HepG2 (cell line): ENCODE measurements at places on chromosomes 11 and 22. TPM values are rescaled to one million over a fixed set of nuclear protein-coding genes. Genes with fewer than 3 reads are reported as not detected.

DNA sequence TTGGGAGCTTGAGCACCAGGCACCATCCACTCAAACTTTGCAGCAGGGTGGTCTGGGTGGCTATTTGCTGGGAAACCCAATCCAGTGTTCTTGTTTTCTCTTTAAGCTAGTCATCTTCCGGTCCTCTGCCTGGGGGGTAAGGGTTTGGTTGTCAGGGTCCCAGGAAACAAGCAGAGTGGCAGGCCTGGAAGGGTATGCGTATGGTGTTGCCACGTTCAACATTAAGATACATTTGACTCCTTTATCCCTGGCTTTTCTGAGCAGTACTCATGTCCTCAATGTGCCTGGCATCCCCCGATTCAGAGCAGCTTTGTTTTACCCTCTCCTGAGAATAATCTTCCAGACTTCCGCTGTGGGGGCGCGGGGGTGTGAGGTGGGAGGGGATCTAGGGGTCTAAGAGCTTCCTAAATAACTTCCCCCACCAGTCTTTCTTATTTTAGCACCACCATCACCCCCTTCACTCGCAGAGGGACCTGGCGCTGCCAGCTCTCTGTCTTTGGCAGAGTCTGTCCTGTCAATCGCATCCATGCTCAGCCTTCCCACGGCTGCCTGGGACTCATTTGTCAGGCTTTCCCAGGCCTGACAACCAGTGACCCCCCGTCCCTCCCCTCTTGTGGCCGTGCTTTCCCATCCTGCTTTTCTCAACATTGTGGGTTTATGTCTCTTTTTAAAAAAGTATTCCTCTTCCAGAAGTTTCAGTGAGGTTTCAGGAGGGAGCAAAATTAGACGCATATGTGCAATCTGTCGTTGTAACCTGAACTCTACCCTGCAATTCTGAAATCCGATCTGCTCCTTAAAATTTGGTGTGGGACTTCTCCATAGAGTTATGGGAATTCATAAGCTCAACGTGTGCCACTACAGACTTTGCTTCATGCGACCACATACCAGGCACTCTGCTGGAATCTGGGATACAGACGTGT is 27.0 kb upstream of the RBFOX2 start:
- DNase-seq = no peak

The SLN gene
- total RNA-seq = not detected in 2 replicates

The ETS1 gene
- total RNA-seq = 0.18 and 0.20 TPM in 2 replicates

The OAF gene
- total RNA-seq = 37.5 and 63.7 TPM in 2 replicates

- no peak for DNase-seq
Observed at GRCh38 chr11:117380676-117381075, 53.0 kb downstream of the CEP164 start.

DNA sequence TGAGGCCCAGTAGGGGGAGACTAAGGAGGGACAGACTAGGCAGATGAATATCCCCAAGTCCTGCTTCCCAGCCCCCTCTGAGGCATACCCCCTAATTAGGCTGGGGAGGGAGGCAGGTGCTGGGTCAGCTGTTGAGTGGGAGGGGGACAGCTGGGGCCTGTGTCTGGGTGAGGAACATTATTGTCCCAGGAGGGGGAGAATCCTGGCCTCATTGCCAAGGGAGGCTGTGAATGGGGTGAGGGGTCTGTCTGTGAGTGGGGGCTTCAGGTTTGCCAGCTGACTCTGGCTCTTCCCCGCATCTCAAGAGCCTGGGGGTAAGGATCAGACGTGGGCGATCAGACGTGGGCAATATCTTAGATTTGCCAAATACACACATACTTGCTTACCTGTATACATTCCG is 2.1 kb downstream of the INPPL1 start:
- DNase-seq = no peak

GRCh38 chr11:122709039-122709760 is 53.7 kb downstream of the UBASH3B start:
- DNase-seq = no peak

GRCh38 chr11:120280600-120281051 is 40.7 kb downstream of the POU2F3 start:
- peak; percentile 51 for DNase-seq

DNA sequence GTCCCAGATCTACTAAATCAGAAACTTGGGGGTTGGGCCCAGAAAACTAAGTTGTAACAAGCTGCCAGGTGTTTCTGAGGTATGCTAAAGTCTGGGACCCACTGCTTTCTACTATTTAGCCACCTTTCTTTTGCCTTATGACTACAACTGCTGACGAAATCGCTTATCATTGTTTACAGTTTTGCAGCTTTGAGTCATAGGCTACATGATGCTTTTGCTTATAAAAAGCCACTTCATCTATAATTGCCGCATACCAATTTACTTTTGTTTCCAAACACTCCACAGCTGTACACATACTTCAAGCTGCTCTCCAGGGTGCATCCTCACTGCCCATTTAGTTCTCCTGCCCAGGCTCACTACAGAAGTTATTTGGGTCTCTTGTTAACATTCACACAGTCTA is 144.7 kb downstream of the ENTHD1 start:
- DNase-seq = no peak

GRCh38 chr11:125559888-125560287 is 9.4 kb upstream of the EI24 start:
- no peak for DNase-seq

- DNase-seq = no peak
Observed at GRCh38 chr22:42270176-42270509, 310 bp downstream of the TCF20 start.

DNA sequence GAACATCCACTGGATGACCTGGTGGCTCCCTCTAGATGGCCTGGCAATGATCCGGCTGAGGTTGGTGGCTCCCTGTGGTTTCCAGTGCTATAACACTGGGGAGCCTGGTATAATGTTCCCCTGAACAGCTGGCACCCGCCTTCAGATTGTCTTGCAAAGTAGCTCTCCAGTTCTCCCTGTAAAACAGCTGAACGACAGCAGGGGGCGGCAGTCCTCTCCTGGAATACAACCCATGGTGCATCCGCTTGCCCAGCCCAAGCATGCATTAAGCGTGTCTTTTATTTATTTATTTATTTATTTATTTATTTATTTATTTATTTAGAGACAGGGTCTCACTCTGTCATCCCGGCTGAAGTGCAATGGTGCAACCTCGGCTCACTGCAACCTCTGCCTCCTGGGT is 258.9 kb downstream of the BUD13 start:
- DNase-seq = peak; percentile 64

DNA sequence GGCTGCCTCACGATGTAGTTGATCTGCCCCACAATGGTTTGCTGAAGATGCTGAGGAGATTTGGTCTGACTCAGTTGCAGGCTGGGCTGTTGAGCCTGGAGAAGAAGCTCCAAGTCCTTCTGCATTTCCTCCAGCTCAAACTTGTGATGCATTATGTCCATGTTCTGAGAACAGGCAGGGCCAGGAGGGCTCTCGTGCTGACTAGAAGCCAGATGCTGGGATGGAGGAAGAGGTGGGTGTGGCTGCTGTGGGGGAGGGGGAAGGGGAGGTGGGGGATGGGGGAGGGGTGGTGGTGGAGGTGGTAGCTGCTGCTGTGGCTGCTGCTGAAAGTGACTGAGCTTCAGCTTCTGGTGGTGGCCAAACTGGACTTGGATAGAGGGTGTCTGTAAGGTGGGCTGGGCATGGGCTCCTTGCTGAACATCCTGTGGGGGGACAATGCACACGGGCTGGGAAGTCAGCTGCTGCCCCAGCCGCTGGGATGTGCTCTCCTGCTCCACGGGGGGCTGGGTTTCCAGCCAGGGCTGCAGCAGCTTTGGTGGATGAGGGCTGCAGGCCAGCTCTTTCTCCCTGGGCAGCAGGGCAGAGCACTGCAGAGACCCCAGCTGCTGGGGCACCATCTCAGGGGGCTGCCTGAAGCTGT is 42.1 kb downstream of the TRIM66 start:
- DNase-seq = no peak

DNA sequence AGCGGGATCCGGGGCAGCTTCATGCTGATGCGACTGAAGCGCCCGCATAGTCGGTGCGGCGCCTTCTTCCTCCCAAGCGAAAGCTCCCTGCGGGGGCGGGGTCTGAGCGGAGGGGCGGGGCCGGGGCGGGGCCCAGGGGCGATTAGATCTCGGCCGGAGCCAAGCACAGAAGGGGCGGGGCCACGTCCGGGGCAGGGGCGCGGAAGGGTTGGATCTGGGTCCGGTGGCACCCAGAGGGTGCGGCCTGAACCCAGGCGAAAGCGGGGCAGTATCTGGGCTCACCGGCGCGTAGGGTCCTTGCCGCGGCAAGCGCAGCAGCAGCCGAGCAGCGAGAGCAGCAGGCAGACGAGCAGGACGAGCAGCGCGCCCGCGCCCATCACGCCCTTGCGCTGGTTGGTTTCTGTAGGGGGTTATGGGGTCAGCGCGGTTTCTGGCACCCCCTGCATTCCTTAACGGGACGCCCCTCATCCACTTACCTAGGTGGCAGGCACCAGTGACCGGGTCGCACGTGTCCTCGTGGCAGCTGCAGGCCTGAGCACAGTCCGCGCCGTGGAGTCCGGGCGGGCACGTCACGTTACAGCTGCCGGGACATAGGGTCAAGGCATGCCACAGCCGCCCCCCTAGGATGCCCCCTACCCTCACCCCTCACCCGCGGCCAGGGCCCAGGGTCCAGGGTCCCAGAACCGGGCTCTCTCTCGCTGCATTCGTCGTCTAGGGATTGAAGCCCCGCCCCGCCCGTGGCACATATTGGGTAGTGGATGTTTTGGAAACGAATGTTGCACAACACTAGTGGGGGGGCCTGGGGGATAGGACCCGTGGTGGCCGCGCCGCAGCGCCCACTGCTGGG is 8.1 kb downstream of the SCARF2 start:
- DNase-seq = no peak

The OR4C46 gene
- not detected in 2 replicates for total RNA-seq

DNA sequence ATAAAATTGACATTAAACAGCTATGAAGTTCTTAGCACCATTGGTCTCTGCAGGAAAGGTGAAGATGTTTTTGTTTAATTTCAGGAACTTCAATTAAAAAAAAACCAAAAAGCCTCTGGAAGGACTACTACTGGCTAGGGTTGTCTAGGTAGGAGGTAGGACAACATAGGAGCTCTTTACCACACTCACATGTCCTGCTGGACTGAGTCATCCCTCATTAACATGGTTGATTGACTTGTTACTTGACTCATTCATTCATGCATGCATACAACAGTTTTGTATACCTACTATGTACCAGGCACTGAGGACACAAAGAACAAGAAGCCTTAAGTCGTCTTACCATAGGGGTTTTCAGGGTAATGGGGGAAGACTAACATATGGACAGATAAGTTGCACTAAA is 216.9 kb upstream of the ARHGAP20 start:
- DNase-seq = no peak

DNA sequence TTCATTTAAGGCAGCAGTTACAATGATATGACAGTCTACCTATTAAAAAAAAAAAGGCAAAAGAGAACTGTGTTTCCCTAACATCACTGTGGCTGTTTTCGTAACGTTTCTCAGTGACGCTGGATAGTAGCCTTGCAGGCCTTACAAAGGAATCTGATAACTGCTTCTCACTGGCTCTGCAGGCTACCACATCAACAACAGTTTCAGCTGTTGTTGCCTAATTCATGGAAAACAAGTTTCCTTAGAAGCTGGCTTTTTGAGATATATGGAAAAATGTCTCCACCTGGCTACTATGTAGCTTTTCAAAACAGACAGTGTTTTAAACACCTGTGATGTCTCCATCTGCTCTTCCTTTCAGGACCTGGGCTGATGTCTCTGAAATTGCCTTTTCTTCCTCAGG is 3.8 kb downstream of the OR51V1 start:
- no peak for DNase-seq

The SERPIND1 gene
- total RNA-seq = 55.6 and 111 TPM in 2 replicates

The ART1 gene
- not detected in 2 replicates for total RNA-seq

The FBLN1 gene
- total RNA-seq = 21.6 and 37.3 TPM in 2 replicates

The ADAMTS15 gene
- total RNA-seq = 0.02 TPM in 1 of 2 replicates, not detected in the other

DNA sequence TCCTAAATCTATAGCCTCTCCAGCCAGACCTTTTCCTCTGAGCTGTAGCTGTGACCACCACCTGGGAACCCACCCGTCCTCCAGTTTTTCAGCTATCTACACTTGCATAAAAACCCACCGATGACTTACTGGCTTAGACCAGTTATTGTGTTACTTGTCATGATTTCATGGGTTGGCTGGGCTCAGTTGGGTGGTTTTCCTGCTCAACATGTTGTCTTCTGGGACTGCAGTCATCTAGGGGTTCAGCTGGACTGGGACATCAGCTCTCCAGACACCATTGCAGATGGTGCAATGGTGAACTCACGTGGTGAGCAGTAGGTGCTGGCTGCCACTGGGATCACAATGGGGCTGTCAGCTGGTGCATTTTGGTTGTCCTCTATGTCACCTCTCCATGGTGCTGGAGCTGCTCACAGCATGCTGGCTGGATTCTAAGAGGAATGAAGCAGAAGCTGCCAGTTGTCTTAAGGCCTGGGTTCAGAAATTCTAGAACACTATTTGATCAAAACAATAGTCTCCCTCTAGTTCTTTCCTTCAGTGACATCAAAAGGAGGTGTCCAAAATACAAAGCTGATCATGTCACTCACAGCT is 1.3 kb upstream of the SYT13 start:
- DNase-seq = no peak

GRCh38 chr11:113147249-113147648 is 167.1 kb upstream of the TTC12 start:
- no peak for DNase-seq

GRCh38 chr22:27870234-27871191 is 48.5 kb downstream of the PITPNB start:
- DNase-seq = peak; percentile 68

GRCh38 chr11:79362206-79362757 is 78.5 kb downstream of the TENM4 start:
- no peak for DNase-seq

DNA sequence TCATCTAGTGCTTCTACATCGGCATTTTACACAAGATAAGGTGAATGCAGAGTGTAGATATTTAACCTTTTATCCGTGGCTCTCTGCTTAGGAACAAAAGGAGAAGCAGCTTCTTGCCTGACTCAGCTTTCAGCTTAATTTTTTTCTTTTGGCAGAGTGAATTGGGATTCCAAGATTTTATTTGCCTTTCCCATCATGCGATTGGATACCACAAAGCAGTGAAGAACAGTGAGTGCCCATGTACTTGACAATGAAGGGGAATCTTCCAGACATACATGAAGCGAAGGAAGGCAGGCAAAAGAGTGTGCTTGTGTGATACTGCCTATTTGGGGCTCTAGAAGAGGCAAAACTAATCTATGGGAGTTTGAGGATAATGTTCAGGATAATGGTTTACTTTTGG is 17.0 kb upstream of the CHKA start:
- no peak for DNase-seq

DNA sequence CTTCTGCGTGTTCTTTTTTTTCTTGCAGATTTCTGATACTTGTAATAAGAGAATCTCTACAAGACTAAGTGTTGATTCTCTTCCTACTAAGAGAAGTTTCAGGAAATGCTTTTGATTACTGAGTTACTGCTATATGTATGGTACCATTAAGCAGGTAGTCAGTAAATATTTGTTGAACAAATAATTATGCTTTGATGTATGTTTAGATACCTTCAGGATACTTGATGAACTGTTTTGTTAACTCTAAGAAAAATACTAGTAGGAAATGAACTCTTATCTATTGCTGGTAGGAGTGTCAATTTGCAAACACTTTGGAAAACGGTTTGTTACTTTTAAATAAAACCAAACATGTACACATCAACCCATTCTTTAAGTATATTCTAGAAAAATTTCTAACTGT is 90.6 kb downstream of the TMEM135 start:
- DNase-seq = peak; percentile 59

The SCARF2 gene
- total RNA-seq = 1.4 and 3.3 TPM in 2 replicates

GRCh38 chr22:26364066-26365015 is 64.7 kb upstream of the ASPHD2 start:
- peak; percentile 72 for DNase-seq

- DNase-seq = no peak
Observed at GRCh38 chr22:49532869-49533802, 294.5 kb downstream of the BRD1 start.

The GLYATL1 gene
- 0.17 TPM in 1 of 2 replicates, not detected in the other for total RNA-seq

The B4GALNT4 gene
- 24.8 and 50.1 TPM in 2 replicates for total RNA-seq
